Uterus (tissue), 4 donors: ENCODE measurements at places on chromosomes 3 and 15.
A peak's percentile ranks its signal among the peaks of the same experiment; 100 is the strongest.

DNA sequence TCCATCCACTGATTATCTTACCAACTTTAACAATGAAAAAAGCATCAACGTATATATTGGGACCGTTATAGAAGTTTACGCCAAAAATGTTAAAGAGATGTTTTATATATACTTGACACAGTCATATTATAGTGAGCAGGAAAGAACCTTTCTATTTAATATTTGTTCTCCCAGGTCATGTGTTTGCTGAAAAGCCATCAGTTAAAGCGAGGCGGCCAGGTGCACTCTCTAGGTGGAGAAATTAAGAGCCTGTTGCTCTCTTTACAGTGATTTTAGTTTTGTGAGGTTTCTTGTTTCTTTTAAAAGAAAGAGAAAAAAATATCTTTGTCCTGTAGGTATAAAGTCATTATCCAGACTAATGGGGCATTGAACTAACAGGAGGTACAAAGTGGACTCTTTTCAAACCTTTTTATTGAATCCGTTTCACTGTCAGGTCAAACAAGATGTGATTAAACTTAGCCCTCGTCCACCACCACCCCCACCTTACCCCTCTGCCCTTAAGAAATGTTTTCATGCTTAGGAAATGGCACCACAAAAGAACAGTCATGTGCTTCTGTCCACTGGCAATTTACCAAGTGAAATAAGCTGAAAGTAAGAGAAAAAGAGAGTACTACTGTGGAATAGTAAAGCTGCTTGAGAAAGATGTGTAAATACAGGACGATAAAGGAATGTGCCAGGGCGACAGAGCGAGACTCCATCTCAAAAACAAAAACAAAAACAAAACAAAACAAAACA lies 279.9 kb downstream of the PTPRG start:
- no peaks in the 10 kb centered on the region for H3K27me3 ChIP-seq
- no peak overlapping the region for H3K4me3 ChIP-seq
- H3K36me3 ChIP-seq: no peaks in the 10 kb centered on the region

- H3K27ac ChIP-seq: no peak overlapping the region
- H3K36me3 ChIP-seq: no peaks in the 10 kb centered on the region
- peak; percentile 40 for DNase-seq
- H3K27me3 ChIP-seq: no peaks in the 10 kb centered on the region
Observed at GRCh38 chr3:147816752-147817151, 407.6 kb downstream of the ZIC1 start.

DNA sequence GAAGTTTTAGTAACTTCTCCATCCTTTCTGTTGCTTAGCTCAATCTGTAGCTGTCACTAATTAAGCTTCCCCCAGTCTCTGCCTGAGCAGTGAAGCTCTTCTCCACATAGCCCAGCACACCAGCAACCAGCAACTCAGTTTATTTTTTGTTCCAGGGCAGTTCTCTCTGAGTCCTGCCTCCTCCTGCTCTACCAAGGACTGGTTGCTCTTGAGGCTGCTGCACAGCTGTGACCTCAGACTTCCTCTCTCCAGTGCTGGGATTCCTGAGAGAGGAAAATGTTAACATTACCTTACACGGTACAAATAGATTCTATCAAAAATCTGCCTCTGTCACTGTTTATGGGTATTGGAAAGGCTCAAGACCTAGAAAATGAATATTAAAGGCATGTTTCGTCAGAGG lies 294.7 kb downstream of the OXSM start:
- no peaks in the 10 kb centered on the region for H3K4me1 ChIP-seq
- H3K4me3 ChIP-seq: no peak overlapping the region
- no peaks in the 10 kb centered on the region for H3K36me3 ChIP-seq
- no peak overlapping the region for H3K27ac ChIP-seq

DNA sequence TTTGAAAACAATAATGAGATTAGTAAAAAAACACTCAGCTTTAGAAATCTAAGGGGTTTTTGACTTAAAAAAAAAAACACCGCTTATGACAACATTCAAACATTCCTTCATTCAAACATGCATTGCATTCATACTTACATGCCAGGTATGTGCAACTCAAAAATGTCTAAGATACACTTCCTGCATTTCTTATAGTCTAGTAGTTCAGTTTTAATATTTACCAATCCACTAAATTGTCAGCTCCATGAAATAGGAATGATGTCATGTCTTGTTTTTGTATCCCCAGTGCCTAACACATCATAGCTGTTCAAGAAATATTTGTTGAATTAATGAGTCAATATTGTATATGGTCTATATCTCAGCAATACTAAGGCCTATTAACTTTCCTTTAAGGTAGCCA lies 51.7 kb downstream of the EIF4E3 start:
- no peak overlapping the region for H3K27ac ChIP-seq
- DNase-seq: no peak
- H3K4me3 ChIP-seq: no peak overlapping the region
- H3K4me1 ChIP-seq: no peaks in the 10 kb centered on the region
- H3K36me3 ChIP-seq: no peaks in the 10 kb centered on the region
- no peaks in the 10 kb centered on the region for H3K27me3 ChIP-seq

DNA sequence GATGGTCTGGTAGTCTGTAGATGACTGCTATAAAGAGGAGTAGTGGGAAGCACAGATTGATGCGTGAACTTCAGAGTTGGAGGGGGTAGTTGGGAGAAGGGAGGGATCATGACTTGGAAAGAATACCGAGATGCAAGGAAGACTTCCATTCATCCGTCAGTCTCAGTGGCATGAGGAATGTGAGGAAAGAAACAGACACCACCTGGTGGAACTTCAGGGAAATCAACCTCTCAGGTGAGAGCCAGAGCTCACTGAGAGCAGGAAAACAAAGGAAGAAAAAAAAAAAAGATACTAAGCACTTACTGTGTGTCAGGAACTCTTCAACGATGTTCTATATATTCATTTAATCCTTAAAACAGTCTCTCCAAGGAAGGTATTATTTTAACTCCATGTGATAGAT lies 172.4 kb downstream of the OXSM start:
- no peaks in the 10 kb centered on the region for H3K27me3 ChIP-seq
- DNase-seq: no peak
- H3K4me1 ChIP-seq: no peaks in the 10 kb centered on the region
- H3K36me3 ChIP-seq: no peaks in the 10 kb centered on the region
- H3K27ac ChIP-seq: no peak overlapping the region

- no peaks in the 10 kb centered on the region for H3K27me3 ChIP-seq
- no peaks in the 10 kb centered on the region for H3K4me1 ChIP-seq
- no peak overlapping the region for H3K27ac ChIP-seq
- no peak overlapping the region for H3K4me3 ChIP-seq
- no peak for DNase-seq
- H3K36me3 ChIP-seq: no peaks in the 10 kb centered on the region
Observed at GRCh38 chr3:64993781-64994180, 306.0 kb upstream of the ADAMTS9 start.

- no peak overlapping the region for H3K4me3 ChIP-seq
- H3K4me1 ChIP-seq: no peaks in the 10 kb centered on the region
- H3K27me3 ChIP-seq: no peaks in the 10 kb centered on the region
- peak overlapping the region; percentile 23 for H3K27ac ChIP-seq
Observed at GRCh38 chr15:66617137-66618090, 51.6 kb upstream of the LCTL start.
